ENCODE measurements at places on chromosomes 1 and 21.

GRCh38 chr1:41435570-41436178 is 48.8 kb downstream of the EDN2 start:
- DNase-seq = no peak

DNA sequence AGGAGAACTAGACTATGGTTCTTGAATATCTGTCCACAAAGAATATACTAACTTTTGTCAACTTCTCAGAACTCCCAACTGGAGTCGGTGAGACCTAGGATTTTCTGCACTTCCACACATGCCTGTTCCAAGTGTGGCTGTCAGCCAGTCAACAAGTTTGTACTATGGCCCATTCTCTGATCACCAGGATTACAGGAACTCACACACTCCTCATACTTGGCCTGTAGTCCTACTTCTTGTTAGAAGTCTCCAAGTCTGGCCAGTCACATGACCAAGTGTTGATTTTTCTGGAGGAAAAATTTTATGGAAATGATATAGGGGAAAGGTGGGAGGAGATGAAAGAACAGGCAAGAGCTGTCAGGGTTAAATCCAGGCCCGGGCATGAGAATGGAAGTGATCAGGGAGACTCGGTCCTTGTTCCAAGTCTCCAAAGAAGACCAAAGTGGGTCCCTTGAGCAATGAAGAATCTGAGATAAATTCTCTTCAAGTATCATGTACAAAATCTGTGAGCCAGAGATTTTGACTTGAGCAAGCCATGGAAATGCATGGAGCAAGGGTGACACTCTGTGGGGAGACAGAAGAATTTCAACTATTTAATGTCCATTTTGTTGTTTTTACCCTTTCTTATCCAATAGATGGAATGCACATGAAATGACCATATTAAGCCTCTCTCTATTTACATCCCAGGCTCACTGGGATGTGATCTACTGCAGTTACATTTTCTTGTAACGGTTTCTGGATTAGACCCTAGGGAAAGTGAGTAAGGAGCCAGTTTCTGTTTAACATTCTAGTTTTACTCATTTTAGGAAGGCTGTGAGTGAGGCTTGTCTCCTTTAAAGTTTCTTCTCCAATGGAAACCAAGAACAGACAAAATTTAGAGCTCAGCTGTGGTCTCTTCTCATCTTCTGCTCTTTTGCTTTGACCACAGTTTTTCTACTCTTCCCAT is 320.9 kb downstream of the ASTN1 start:
- no peak for DNase-seq

DNA sequence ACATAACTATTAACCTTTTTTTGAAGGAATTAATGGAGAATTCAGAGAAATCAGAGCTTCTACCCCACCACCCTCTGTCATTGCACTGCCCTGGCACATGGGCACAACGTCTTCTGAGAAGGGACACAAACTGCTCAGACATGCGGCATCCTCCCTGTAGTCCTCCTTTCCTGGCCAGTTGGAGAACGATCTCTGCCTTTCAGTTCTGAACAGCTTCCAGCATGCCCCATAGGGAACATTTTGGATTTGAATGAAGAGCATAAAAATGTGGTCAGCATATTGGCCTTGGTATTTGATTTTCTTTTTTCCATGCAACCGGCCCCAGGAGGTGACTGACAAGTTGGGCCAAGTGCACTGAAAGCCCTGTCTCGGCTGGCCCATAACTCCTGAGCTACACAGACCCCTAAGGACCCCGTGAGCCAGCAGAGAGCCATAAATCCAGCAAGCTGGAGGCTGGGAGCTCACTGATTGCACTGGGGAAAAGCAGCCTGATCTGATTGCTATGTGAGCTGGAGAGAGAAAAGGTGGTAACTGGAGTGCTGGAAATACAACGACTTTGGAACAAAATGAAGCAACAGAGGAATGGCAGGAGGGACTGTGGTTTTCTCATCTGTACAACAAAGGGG is 10.9 kb upstream of the BLACAT1 start:
- DNase-seq = no peak

GRCh38 chr1:243657793-243658192 is 192.2 kb downstream of the AKT3 start:
- no peak for DNase-seq

- DNase-seq = no peak
These were observed 538.1 kb upstream of the ZRANB2 start for GRCh38 chr1:71618766-71619530.

- no peak for DNase-seq
These were observed at the start of gene SPRR1B for GRCh38 chr1:153030895-153031294. TSS of gene SPRR1B (plus strand) at chr1:153031203. CDS start at chr1:153032346, 1,143 bp downstream.

DNA sequence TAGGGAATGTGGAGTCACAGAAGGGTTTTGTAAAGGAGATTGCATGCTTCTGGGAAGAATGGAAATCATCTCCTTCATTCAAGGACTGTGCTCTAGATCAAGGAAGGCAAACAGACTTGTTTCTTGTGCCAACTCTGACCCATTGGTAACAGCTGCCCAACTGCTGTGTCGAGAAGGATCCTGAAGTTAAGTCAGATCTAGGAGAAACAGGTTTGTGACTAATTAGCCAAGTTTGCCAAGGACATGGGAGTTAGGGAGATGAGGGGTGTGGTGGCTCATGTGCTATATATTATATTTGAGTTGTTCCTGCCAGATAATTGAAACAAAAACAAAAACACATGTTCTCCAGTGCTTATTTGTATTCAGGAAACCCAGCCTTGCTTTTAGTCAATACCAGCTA is 251.2 kb upstream of the USP24 start:
- no peak for DNase-seq

- no peak for DNase-seq
These were observed 94.0 kb downstream of the DPYD start for GRCh38 chr1:97826820-97827219.

GRCh38 chr1:209207126-209207700 is 376.3 kb upstream of the CAMK1G start:
- no peak for DNase-seq

GRCh38 chr21:35020436-35020835 is 28.7 kb downstream of the RUNX1 start:
- DNase-seq = no peak

GRCh38 chr1:44701141-44701573 is 26.6 kb downstream of the ARMH1 start:
- DNase-seq = no peak

DNA sequence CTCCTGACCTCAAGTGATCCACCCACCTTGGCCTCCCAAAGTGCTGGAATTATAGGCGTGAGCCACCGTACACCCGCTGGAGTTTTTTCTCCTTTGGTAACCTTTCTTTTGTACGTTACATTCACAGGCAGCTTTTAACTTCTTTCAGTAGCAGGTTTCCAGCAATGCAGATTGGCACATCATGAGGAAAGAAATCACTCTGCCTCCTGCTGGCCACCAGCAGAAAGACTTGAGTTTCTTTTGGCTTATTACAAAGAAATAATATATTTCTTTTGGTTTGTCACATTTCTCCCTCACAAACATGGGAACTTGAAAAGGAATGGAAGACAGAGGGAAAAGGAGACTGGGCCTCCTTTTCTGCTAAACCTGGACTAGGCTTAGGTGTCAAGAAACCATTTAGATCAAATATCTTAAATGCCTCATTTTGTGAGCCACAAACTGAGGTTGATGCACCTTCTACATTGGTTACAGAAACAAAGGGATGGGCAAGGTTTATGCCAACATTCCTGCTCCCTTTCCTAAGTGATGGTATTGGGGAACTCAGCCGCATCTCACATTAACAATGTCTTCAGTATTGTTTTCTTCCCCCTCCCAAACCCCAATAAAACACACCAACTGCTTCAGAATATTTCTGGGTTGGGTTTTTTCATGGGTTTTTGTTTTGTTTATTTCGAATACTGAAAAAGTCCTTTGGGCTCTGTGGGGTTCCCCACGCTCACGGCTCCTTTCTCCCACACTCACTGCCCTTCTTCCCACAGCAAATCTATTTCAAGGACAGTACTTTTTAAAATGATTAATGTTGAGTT is 7.7 kb downstream of the ENSA start:
- DNase-seq = no peak

- DNase-seq = no peak
These were observed 281.1 kb downstream of the MRPL39 start for GRCh38 chr21:25326181-25326580.

DNA sequence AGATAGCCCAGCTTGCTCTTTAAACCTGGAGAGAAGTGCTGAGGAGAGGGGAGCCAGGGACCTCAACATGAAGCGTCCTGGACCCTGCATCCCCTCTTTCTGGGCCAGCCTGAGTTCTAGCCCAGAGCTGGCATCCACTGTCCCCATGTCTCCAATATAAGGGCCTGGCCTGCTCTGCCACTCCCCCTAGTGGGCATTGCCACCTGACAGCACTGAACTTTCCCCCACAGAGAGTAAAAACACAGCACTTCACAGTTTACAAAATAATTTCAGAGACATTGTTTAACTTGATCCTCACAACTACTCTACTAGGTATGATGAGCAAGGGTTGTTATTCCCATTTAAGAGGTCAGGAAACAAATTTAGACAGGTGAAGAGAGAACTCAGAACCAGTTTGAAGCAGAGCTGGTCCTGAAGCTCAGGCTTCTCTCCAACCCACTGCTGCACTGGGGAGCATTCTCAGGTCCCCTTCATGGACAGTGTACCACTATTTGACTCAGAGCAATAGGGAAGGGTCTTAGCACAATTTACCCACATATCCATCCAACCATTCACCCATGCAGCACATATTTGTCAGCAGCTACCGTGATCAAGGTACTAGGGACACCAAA is 151.2 kb downstream of the DMRTA2 start:
- peak; percentile 56 for DNase-seq

- DNase-seq = no peak
These were observed 87.6 kb downstream of the MTR start for GRCh38 chr1:236882678-236883077.

DNA sequence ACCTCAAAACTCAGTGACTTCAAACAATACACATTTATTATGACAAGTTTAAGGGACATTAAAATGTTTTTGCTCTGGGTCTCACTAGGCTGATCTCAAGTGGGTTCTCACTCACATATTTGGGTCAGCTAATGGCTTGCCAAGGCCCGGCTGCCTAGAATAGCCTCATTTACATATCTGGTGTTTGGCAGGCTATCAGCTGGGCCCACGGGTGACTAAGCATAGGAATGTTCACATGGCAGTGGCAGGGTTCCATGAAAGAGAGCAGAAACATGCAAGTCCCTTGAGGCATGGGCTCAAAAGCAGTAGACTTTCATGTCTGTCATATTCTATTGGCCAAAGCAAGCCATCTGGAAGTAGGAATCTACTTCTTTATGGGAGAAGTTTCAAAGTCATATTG is 492.6 kb downstream of the KCNT2 start:
- DNase-seq = no peak

GRCh38 chr1:233651061-233651460 is 37.2 kb downstream of the KCNK1 start:
- no peak for DNase-seq

- no peak for DNase-seq
These were observed 121.8 kb downstream of the GALNT2 start for GRCh38 chr1:230188826-230189225.

- DNase-seq = no peak
These were observed 24.3 kb downstream of the ST6GALNAC3 start for GRCh38 chr1:76098845-76099244.

DNA sequence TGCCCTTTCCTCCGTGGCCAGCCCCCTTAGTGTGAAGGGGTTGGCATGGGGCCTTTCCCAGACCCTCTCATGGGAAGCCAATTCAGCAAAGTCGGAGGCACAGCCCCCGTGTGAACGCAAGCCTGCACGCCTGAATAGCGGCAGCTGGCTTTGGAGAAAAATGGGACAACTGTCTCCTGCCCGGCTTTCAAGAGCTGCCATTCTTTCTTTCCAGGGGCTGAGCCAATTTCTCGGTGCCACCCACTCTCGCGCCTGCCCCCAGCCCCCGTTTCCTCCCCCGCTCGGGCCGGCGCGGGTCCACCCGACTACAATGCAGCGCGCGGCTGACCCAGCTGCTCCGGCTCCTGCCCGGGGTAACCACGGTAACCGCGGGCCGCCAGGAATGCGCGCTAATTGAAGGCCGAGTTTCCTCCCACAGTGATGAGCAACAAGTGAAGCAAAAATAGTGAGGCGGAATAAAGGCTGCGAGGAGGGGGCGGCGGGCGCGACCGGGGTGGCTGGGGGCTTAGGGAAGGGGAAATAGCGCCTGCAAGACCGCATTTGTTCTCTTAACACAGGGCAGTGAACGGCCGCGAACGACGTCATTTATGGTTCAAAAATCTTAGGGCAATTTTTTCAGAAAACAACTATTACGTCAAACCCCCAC is 27.8 kb downstream of the ILDR2 start:
- no peak for DNase-seq

- no peak for DNase-seq
These were observed 204.7 kb downstream of the LHX8 start for GRCh38 chr1:75338616-75339483.

GRCh38 chr1:46302641-46303037 is 777 bp downstream of the LRRC41 start:
- DNase-seq = peak; percentile 76

DNA sequence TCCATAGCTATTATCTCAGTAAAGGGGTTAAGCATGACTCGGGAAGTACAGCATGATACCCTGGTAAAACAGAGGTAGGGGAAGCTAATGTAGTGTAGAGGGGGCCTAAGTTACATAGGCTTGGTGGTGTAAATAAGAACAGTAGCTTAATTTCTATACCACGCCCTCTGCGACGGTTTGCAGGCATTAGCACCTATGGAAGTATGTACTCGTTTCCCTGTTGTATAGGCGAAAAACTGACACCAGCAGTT is 470 bp upstream of the NAXE start:
- no peak for DNase-seq

GRCh38 chr21:45073301-45074047 is 906 bp upstream of the ADARB1 start:
- peak; percentile 51 for DNase-seq

DNA sequence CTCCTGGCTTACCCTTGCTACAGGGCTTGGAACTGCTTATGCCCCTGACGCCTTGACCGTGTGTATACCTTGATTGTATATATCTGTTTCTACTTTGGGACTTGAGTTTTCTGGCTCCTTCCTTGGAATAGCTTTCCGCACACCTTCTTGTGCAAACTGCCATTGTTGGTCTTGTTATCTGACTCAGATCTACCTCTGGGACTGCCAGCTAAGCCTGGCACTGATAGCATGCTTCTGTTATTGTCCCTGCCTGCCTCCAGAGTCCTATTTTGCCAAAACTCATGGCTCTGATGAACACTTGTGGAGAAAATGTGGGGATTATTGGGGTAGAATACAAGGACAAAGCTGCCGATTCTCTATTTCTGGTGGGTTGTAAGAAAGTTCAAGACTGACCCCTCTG is 15.4 kb downstream of the FMOD start:
- no peak for DNase-seq

DNA sequence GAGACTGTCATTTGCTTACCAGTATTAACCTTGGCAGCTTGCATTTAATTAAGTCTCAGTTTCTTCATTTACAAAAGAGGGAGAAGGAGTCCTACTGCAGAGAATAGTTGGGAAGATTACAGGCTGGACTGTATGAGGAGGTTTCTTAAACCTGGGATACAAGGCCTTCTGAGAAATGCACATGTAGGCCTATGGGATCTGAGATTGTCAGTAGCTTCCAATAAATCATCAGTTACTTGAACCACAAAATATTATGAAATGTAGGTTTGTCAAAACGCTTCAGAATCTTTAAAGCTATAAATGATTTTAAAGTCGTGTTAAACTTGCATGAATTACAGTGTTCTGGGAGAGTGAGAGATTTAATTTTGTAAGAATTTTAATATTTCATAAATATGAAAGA is 69.6 kb downstream of the NRIP1 start:
- no peak for DNase-seq
